ENCODE measurements at places on chromosomes 16 and 17. TPM values are rescaled to one million over a fixed set of nuclear protein-coding genes. Genes with fewer than 3 reads are reported as not detected.

ATAD5 gene
- 1.1 TPM for total RNA-seq

GLP2R gene
- not detected for total RNA-seq

KIAA0513 gene
- 11.6 TPM for total RNA-seq

EVPLL gene
- not detected for total RNA-seq

TNP2 gene
- not detected for total RNA-seq

CCL17 gene
- total RNA-seq: not detected

SLC12A3 gene
- not detected for total RNA-seq

MRPL28 gene
- 44.3 TPM for total RNA-seq

GPRC5B gene
- total RNA-seq: 8.6 TPM

GPR179 gene
- not detected for total RNA-seq

SYCE1L gene
- not detected for total RNA-seq

KRT33B gene
- under 0.01 TPM for total RNA-seq

KRTAP9-8 gene
- not detected for total RNA-seq

KRTAP1-5 gene
- total RNA-seq: 1.9 TPM

C17orf100 gene
- 0.38 TPM for total RNA-seq

CDH8 gene
- total RNA-seq: 3.4 TPM

FBXW10 gene
- 0.28 TPM for total RNA-seq

CES1 gene
- total RNA-seq: under 0.01 TPM

TMC7 gene
- 0.77 TPM for total RNA-seq

IGFALS gene
- total RNA-seq: not detected

E2F4 gene
- total RNA-seq: 66.9 TPM

CTRB1 gene
- not detected for total RNA-seq

TNRC6A gene
- 33.4 TPM for total RNA-seq

SYNGR3 gene
- total RNA-seq: 2.3 TPM

CEP112 gene
- total RNA-seq: 5.9 TPM

CCL1 gene
- total RNA-seq: not detected

NOXO1 gene
- not detected for total RNA-seq

SPECC1 gene
- 26.5 TPM for total RNA-seq

TEKT5 gene
- total RNA-seq: not detected

ANKRD40CL gene
- 0.28 TPM for total RNA-seq

ABCC12 gene
- 0.19 TPM for total RNA-seq

TBC1D16 gene
- 20.0 TPM for total RNA-seq

NXPH3 gene
- total RNA-seq: 0.38 TPM

PRDM7 gene
- total RNA-seq: not detected

ADAP2 gene
- total RNA-seq: 7.9 TPM

VMO1 gene
- not detected for total RNA-seq

NPIPA2 gene
- not detected for total RNA-seq

PRR35 gene
- total RNA-seq: not detected

TMEM95 gene
- not detected for total RNA-seq

CCDC92B gene
- total RNA-seq: not detected

KRT36 gene
- total RNA-seq: not detected

CFAP97D1 gene
- under 0.01 TPM for total RNA-seq

All from regular cardiac myocyte (primary cell).